Pons (tissue), 1 donor: ENCODE measurements at places on chromosomes 1 and 21.

DNA sequence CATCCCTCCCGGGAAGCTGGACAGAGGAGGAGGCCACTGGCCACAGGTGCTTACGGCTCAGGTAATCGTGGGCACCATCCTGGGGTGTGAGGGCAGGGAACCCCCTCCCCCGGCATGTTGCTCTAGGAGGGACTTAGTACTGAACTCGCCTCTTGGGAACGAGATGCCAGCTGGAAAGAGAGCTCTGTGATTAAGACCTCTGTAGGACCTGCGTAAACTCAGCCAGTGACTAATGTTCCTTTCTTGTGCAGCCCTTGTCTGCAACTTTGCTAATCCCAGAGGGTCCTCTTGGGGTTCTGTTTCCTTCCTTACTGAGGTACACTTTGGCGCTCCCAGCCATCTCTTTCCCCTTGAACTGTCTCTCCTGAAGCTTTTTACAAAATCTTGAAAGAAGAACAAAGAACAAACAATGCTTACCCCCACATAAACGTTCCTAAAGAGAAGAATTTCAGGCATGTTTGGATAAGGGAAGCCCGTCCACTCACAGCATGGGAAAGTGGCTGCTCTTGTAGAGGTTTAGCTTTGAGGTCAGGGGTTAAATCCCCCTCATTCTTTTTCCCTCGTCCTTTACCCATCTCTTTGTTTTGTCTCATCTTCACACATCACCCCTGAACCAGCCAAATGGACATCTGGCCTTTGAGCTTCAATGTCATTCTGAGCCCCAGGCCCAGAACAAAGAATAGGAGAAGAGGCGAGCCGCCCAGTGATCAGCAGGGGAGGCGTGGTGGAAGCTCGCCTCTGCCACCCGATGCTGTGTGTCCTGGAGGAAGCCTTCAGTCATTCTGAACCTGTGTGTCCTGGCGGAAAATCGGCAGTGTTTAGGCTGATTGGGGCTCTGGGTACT, 37.4 kb downstream of the CITED4 start:
- no peak for DNase-seq

DNA sequence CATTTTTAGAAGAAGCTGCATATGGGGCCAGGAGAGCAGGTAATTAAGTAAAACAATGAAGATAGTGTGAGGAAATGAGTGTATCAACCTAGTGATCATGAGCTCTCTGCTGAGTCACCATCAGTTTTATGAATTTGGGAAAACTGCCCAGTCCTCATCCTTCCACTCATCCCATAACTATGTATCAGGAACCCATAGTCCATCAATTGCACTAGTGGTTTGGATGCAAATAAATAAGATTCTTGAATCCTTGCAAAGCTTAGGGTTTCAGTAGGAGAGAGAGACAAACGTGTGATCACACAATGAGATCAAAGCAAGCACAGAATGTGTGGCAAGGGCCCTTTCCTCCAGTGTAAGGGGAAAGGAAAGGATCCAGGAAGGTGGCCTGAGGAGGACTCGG, 145.6 kb downstream of the ZZZ3 start:
- DNase-seq = no peak

- no peak for DNase-seq
These were observed 60.2 kb downstream of the KAZN start for GRCh38 chr1:14658642-14659041.

GRCh38 chr1:78054559-78054958, 8.8 kb downstream of the GIPC2 start:
- no peak for DNase-seq
